ENCODE measurements at places on chromosomes 2 and 18.

GRCh38 chr2:16188261-16188890, 248.0 kb downstream of the MYCN start:
- DNase-seq, result no peak

GRCh38 chr2:120287183-120288015, 34.7 kb downstream of the RALB start:
- DNase-seq, result peak; percentile 85

- no peak for DNase-seq
Measured at GRCh38 chr2:95166065-95166763, 605 bp downstream of the ZNF2 start.

DNA sequence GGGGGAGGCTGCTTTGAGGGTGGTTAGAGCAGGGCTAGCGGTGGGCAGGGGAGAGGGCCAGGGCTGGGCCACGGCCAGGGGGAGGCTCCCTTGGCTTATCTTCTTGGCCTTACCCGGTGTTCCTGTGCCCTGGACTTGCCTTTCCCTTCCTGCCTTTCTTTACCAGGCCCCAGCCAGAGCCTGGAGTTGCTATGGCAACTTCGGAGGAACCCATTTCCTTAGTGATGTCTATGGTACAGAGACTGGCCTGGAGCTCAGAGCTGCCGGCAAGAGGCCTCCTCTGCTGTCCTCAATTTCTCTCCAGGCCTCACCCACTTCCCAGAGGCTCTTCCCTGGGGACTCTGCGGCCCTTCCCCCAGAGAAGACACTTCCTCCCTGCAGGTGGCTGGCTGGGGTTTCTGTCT, 11.5 kb downstream of the SPEG start:
- DNase-seq, result no peak

DNA sequence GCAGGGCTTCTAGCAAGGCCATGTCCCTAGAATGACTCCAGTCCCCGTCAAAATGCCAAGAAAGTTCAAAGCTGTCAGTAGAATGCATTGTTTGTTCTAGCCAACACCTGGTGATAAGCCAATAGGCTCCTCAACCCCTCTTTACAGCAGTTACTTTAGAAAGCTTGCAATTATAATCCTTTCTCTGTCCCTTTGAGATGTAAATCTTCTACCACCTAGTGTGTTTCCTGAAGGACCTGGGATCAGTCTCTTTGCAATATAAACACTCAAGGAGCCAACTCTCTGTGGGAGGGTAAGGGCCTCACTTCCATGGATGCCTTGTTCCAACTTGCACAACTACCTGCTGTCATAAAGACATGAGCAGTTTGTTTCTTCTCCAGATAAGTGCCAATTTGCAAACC, 301.8 kb downstream of the NBAS start:
- DNase-seq, result no peak

- DNase-seq, result no peak
Measured at GRCh38 chr18:13983506-13983905, 68.2 kb upstream of the MC2R start.

GRCh38 chr2:195912079-195912478, 156.6 kb downstream of the DNAH7 start:
- no peak for DNase-seq

- DNase-seq, result no peak
Measured at GRCh38 chr2:48397846-48398245, 132.1 kb upstream of the STON1 start.

DNA sequence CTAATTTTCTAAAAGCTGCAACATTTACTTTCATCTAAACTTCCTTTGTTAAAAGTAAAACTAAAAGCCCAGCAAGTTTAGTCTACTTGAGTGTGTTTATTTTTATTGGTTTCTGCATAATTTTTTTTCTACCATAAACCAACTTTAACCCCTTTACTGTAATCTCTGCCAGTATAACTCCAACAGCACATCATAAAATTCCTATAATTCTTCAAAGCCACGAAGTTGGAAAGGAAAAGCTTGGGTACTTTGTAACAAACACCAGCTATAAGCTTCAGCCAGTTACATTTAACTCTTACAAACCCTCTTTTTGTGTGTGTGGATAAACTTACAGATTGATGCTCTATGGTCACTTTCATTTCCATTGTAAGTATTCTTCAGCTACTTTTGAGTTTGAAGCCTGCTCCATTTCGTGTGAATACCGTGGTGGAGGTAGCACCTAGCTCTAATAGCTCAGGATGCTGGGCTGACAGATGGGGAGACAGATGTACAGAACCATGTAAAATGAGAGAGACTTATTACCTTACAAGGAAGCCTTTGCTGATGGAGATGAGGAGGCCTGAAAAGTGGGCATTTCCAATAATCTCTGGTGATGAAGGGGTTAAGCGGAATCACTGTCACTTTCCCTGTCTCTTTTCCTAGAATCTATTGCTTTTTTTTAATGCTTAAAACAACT, 42.5 kb downstream of the ZEB2 start:
- DNase-seq, result no peak

- DNase-seq, result no peak
Measured at GRCh38 chr2:211435331-211435730, 878.9 kb downstream of the CPS1 start.

DNA sequence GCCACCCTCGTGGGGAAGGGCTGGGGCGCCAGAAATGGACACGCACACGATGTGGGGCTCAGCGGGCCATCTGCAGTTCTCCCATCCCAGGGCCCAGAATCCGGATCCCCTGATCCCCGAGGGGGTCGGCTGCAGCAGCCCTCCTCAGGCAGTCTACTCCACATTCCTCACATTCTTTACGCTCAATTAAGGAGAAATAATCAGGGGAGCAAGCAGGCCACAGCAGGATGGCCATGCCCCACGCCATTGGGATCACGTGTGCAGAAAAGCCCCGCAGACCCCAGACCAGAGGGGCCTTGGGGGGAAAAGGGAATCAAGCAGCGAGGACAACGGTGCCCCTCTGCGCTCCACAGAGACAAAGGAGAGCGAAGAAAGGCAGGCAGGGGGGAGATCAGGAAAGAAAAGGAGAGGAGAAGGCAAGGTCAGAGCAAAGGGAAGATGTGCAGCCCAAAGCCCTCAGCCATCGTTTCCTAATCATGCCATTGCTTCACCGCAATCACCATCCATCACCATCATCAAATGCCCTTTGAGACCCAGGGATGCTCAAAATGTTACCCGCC, 17.5 kb upstream of the PKDCC start:
- DNase-seq, result no peak

GRCh38 chr2:161004379-161004778, 155.8 kb upstream of the TANK start:
- no peak for DNase-seq

- DNase-seq, result peak; percentile 37
Measured at GRCh38 chr2:209431701-209432100, 7.9 kb downstream of the MAP2 start.

GRCh38 chr2:222760301-222760897, 88.9 kb downstream of the MOGAT1 start:
- no peak for DNase-seq

DNA sequence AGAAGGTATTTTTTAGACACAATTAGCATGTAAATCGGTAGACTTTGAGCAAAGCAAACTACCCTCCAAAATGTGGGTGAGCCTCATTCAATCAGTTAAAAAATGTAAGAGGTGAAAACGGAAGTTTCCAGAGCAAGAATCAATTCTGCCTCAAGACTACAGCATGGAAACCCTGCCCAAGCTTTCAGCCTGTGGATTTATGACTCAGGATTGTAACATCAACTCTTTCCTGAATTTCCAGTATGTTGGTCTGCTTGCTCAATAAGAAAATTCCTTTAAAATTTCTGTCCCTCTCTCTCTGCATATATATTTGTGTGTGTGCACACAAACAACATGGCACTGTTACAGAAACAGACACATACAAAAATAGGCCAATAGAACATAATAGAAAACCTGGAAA, 228.6 kb upstream of the DOK6 start:
- no peak for DNase-seq

DNA sequence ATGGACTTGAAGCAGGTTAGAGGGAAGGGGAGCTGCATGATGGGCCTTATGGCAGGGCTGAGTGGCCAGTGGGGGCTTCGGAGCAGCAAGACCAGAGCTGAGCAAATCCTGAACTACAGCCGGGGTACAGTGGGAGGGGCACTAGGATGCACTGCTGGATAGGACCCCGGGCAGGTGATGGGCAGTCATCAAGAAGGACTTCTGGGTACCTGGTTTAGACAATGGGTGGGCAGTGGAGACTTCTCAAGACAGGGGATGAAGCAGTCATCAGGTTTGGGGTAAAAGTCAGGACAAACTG, 507.4 kb upstream of the MYT1L start:
- DNase-seq, result no peak

- no peak for DNase-seq
Measured at GRCh38 chr2:191036363-191036762, 22.4 kb upstream of the STAT1 start.

- peak; percentile 61 for DNase-seq
Measured at GRCh38 chr2:203567691-203568090, 32.6 kb upstream of the RAPH1 start.

- no peak for DNase-seq
Measured at GRCh38 chr18:47163241-47163640, 12.9 kb downstream of the IER3IP1 start.

DNA sequence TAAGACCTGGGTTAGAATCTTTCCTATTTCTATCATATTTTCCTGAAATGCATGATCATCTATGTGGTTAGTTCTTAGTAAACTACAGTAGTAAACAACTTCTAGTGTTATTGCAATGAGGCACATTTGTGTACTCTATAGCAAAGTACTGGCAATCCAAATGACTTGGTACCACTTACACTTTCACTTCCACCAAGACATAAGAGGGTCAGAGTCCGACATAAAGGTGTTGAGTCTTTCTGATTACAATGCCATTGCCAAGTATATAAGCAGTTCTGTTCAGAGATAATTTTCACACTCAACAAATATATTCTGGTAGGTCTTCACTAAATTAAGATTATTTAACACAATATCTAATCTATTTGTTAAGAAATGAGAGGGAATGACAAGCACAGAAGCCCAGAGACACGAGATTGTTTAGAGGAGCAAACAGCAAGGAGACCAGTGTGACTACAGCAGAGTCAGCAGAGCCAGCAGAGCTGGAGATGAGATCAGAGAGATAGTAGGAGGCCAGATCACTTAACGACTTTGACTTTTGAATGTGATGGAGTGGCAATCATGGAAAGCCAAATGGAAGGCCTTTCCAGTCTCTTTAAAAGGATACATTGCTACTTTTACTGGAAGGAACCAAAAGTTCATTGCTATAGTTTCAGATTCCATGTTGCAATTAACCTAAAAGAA, 27.5 kb downstream of the SOS1 start:
- DNase-seq, result no peak

DNA sequence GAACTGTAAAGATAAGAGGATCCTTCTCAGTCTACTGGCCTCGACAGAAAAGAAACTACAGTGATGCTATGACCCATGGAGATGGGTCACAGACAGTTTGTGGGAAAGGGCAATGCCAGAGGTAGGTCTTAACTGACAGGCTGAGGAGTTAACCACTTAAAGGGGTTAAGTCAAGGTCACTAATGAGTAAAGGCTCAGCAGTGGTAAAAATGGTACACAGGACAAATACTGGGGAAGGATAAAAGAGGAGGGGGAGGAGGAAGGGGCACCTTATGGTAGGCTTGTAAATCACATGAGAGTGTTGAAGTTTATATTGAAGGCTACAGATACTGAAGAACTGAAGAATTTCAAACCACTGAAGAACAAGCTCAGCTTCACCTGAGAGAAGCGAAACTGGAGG, 9.9 kb downstream of the IER3IP1 start:
- no peak for DNase-seq

DNA sequence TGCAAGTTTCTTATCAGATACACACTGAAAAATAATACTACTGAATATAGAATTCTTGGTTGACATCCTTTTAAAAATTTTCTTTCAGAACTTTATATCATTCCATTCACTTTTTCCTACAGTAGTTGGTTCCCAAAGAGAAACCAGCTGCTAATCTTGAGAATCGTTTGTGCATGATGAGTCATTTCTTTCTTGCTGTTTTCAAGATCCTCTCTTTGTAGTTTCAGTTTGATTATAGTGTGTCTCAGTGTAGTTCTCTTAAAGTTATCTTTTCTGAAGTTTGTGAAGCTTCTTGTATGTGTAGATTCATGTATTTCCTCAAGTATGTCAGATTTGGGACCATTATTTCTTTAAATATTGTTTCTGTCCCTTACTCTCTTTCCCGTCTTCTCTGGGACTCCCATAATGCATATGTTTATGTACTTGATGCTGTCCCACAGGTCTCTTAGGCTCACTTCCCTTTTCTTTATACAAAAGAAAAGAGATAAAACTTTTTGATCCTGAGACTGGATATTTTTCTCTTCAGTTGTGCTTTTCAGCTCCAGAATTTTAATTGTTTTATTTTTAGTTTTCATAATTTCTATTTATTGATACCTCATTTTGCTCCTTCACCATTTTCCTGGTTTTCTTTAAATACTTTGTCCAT, 801.0 kb downstream of the TDRD15 start:
- DNase-seq, result no peak

DNA sequence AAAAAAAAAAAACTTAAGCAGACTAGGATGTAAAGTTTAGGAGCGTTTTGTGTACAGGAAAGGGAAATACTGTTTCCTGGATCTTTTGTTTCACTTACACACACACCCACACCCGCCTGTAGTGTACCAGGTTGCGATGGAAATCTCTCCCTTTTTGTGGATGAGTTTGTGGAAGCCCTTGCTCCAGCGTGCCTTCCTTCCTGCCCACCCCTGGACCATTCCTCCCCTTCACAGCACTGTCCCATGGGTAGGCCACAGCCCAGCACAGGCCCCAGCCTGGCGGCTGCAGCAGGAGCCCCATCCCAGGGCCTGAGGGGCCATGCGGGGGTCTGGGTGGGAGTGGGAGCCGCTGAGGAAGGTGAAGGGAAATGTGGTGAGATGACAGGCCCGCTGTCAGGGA, 15.1 kb downstream of the MALL start:
- DNase-seq, result no peak

GRCh38 chr2:223952280-223952968, 4.8 kb upstream of the MRPL44 start:
- no peak for DNase-seq

- no peak for DNase-seq
Measured at GRCh38 chr18:43192408-43192807, 76.9 kb upstream of the RIT2 start.

GRCh38 chr2:232103140-232103737, 141.7 kb downstream of the DIS3L2 start:
- DNase-seq, result no peak

DNA sequence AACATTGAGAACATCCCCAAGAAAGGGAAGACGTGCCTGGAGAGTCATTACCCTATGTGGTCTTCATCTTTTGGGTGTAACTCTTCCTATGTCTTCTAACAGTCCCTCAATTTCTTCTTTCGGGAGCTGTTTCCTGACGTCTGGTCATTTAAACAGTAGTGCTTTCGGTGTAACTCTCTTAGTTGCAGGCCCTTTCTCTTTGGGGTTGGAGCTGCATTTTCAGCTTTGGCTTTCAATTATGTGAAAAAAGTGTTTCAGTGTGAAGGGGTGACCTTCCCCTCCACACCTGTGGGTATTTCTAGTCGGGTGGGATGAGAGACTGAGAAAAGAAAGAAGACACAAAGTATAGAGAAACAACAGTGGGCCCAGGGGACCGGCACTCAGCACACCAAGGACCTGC, 105.9 kb downstream of the CERS6 start:
- no peak for DNase-seq

- no peak for DNase-seq
Measured at GRCh38 chr2:71794611-71795010, 341.2 kb downstream of the DYSF start.
